Astrocyte (in vitro differentiated cells and primary cell): ENCODE measurements at places on chromosomes 3 and 15.

GRCh38 chr3:113495035-113495434 lies 19.9 kb downstream of the SPICE1 start:
- DNase-seq, result peak; percentile 9

- DNase-seq, result no peak
Measured at GRCh38 chr3:59680919-59681318, 631.1 kb upstream of the CFAP20DC start.

GRCh38 chr3:65636326-65636725 lies 402.4 kb downstream of the MAGI1 start:
- DNase-seq, result no peak

- DNase-seq, result no peak
Measured at GRCh38 chr3:112004187-112004586, 5.5 kb downstream of the TAGLN3 start.

- DNase-seq, result no peak
Measured at GRCh38 chr3:147257944-147258343, 148.4 kb downstream of the ZIC4 start.

DNA sequence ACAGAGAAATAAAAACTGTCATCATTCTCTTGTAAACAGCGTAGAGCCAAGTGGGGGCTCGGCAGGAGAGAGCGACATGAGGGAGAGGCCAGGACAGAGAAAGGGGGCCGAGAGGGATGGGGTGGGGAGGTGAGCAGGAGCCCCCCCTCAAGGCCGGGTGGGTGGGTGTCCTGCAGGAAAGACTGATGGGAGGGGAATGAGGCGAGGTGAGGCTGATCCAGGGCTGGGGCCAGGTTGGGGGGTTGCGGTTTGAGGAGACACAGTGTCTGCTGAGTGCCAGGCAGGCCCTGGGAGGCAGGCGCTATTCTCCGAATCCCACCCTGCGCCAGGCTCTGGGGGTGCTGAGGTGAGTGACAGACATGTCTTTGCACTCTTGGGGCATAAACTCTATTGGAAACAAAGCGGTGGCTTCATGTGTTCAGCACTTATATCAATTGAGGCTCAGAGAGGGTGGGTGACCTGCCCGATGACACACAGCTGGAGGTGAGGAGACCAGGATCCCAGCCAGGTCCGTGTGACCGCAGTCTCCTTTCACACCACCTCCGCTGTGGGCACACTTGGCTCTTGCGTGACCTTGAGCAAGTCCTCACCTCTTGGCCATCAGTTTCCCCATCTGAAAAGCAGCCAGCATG lies 19.6 kb upstream of the CSPG4 start:
- DNase-seq, result no peak

DNA sequence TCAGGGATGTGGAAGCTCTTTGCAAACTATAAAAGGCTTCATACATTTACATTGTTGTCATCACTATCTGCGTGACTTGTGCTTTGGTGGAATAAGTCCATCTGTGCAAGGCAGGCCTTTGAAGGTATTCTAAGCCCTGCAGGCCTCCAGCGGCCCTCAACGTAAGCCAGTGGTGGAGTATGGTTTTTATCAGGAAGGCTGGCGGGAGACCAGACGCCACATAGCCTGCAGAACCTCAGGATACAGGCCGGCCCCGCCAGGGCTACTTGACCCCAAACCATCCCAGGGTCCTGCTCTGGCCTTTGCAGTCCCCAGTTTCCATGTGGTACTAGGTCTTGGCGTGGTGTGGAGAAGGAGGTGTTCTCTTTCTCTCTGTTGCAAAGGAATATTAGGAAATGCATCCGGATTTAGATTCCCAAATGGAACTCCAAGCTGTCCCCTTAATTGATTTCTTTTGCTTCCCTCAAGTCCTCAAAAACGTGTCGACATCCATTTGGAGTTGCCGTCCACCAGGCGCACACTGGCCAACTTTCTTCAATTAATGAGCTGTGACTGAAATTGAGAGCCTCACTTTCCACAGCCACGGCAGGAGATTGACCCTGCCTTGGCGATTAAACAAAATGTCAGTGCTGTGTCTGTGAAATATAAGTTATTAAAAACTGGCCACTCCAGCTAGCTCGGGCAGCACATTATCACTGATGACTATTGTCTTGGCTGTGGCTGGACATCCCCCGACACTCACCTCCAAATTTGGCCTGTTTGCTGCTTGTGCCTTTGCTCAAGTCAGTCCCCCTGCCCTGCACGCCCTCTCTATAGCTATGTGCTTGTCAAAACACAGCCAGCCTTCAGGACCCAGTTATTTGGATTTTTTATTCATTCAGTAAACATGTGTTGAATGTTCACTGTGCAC lies 239.8 kb upstream of the TLE3 start:
- no peak for DNase-seq

GRCh38 chr3:50111757-50112156 lies 23.0 kb downstream of the RBM5 start:
- DNase-seq, result no peak

- DNase-seq, result no peak
Measured at GRCh38 chr3:195065142-195065863, 205.7 kb downstream of the XXYLT1 start.

DNA sequence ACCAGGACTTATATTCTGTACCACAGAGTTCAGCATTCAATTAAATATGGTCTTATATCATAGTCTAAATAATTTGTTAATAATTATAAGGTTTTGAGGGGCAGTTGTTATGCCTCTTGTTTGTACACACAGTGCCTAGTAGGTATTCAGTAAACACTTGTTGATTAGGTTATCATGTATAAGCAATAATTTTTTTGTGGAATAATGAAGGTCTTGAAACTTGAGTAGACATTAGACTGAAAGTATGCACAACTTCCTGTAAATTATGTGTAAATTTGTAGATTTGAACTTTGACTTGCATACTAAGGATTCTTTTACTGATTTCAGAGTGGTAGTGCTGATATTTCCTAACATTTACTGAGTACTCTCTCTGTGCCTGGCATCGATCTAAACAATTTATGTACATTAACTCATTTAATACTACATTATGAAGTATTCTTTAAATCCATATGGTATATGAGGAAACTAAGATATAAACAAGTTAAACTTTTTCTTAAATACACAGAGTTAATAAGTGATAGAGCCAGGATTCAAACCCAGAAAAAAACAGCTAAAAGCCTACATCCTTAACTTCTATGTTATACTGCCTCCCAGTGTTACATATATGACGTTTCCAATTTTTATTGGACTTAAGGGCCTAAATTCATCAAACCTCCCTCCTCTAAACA lies 65.1 kb downstream of the GLCE start:
- DNase-seq, result peak; percentile 26

DNA sequence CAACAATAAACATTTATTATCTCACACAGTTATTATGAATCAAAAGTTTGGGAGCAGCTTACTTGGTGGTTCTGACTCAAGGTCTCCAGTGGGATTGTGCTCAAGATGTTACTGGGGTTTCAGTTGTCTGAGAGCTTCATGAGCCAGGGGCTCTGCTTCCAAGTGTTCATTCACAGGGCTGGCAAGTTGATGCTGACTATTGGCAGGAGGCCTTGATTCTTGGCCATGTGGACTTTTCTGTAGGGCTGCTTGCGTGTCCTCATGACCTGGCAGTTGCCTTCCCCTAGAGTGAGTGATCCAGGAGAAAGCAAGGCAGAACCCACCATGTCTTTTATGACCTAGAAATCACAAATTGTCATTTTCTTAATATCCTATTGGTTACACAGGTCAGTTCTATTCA lies 87.2 kb upstream of the TNFAIP8L3 start:
- DNase-seq, result no peak

DNA sequence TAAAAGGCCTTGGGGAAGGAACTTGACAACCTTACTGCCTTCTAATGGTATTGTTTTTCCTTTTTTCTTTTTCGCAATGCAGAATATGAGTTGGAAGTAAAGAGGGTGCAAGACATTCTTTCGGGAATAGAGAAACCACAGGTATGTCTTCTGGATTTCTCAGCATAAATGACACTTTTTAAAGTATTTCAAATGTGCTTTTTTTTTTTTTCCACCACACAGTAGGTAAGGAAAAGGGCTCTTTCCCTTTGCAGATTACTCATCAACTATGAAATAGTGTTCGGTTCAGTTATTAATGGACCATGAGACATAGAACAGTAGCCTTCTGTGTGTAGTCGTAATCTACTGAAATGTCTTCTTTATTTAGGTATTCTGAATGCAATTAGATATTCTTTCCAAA lies 162.4 kb downstream of the GHSR start:
- DNase-seq, result peak; percentile 92

DNA sequence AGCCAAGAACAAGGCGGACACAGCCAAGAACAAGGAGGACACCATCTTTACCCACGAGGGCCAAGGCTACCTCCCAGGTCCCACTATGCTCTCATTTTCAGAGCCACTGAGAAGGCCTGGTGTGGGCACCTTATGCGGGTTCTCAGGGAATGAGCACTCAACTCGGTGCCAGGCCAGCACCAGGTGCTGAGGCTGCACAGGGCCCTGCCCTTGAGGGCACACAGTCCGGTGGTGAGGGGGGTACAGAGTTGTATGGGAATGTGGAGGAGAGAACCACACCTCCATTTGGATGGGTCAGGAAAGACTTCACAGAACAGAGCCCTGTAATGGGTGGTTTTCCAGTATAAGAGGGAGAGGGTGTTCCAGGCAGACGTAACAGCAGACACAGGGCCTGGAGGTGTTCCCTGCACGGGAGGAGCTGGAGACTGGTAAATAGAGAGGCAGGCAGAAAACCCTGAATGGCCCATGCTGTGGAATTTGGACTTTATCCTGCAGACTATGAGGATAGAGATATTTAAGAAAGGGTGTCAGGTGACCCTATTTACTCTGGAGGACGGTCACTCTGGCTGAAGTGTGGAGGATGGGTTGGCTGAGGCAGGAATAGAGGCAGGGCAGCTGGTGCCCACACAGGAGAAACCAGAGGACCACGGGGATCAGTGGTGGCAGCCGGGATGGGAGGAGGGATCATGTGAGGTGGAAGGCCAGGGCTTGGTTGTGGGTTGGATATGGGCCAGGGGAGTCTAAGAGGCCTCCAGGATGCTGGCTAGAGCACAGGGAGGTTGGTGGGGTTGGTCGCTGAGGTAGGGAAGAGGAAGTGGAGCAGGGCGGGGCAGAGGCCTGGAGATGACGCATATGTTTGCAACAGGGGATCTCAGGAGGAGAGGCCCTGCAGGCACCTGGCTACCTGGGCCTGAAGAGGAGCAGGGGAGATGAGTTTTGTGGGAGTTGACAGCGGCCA lies 34.6 kb downstream of the CRABP1 start:
- DNase-seq, result no peak

DNA sequence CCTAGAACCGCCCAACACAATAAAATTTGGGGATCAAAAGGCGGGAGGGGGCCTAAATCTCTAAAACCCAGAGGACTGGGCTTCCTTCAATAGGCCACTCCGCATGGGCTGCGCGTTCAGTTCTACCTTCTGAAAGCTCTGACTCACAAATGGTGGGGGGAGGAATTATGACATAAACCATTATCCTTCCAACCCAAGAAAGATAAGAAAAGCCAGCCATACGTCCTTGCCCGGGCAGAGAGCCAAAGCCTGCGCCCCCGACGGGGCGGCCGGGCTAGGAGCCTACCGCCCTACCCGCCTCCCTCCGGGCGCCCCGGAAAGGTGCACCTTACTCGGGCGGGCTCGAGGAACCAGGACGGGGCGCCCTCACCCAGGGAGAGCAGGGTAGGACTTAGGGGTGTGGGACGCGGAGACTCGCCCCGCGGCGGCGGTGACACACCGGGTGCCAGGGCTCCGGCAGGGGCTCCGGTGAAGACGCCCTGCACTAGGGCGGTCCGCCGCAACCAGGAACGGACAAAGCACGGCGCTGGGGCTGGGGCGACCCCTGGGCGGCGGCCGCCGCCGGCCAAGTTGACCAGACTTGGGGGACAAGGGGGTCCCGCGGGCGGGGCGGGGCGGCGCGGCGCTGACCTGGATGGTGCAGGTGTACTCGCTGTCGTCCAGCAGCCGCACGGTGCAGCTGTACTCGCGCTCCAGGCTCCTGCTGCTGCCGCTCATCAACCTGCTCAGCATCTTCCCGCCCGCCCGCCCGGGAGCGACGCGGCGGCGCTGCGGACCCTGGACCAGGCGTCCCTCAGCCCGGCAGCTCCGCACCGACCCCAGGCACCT lies 534 bp downstream of the FRMD5 start:
- DNase-seq, result peak; percentile 86

GRCh38 chr3:14525685-14526631 lies 14.2 kb downstream of the GRIP2 start:
- peak; percentile 36 for DNase-seq

DNA sequence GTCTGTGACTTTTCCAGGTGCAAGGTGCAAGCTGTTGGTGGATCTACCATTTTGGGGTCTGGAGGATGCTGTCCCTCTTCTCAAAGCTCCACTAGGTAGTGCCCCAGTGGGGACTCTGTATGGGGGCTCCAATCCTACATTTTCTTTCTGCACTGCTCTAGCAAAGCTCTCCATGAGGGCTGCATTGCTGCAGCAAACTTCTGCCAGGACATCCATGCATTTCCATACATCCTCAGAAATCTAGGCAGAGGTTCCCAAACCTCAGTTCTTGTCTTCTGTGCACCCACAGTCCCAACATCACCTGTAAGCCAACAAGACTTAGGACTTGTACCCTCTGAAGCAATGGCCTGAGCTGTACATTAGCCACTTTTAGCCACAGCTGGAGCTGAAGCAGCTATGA lies 694.5 kb upstream of the BCHE start:
- no peak for DNase-seq

GRCh38 chr15:74235962-74236361 lies at the start of gene CCDC33:
Gene CCDC33 (plus strand): TSS chr15:74236326. CDS start chr15:74236720, 394 bp downstream.
- no peak for DNase-seq

- no peak for DNase-seq
Measured at GRCh38 chr15:42130246-42130986, 26.0 kb downstream of the PLA2G4F start.

DNA sequence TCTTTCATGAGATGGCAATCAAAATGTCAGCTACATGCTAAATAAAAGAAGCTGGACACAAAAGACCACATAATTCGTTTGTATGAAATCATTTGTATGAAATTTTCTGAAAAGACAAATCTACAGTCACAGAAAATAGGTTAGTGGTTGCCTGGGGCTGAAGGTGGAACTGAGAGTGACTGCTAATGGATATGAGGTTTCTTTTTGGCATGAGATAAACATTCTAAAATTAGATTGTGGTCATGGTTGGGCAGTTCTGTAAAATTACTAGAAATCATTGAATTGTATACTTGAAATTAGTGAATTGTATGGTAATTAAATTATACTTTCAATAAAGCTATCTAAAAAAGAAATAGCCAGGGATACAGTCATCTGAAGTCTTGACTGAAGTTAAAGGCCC lies 2.7 kb upstream of the DMXL2 start:
- DNase-seq, result no peak

DNA sequence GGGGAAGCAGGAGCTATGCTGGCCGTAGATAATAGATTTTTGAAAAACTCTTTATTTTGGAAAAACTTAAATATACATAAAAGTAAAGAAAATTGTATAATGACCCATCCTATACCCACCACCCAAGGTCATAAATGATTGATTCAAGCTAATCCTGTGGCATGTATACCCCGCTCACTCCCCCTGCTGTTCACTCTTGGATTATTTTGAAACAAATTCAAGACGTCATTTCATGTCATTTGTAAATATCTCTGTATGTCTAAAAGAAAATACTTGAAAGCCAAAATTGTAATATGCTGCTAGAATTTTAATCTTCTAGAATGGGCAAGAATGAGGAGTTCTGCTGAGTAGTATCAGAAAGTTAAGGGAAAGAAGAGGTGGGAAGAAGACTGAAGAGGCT lies 241.7 kb downstream of the FEZF2 start:
- DNase-seq, result no peak
